Omental fat pad (tissue), 4 donors: ENCODE measurements at places on chromosomes 6 and 20. TPM values are rescaled to one million over a fixed set of nuclear protein-coding genes. Genes with fewer than 3 reads are reported as not detected.

DNA sequence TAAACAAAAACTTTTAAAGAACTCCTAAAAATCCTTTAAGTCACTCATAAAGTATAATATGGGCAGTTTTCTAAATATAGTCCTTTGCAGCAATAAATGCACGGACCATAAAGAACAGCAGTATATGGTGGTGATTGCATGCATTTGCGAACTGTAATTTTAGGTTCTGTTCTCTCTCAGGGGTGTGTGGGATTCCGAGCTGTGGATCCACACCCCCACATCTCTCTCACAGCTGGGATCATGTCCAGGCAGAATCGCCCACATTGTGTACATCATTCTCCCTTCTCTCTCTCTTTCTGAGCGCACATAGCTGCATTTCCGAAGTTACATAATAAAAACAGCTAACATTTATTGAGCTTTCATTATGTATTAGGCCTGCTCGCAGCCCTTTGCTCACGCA lies 28.6 kb downstream of the SLC52A3 start:
- DNase-seq = no peak

- DNase-seq = peak; percentile 73
Observed at GRCh38 chr6:34236443-34237315, at the start of gene HMGA1. Gene HMGA1, plus strand, starts transcription at chr6:34236873. Its CDS starts 3,908 bp downstream, at chr6:34240781.

DNA sequence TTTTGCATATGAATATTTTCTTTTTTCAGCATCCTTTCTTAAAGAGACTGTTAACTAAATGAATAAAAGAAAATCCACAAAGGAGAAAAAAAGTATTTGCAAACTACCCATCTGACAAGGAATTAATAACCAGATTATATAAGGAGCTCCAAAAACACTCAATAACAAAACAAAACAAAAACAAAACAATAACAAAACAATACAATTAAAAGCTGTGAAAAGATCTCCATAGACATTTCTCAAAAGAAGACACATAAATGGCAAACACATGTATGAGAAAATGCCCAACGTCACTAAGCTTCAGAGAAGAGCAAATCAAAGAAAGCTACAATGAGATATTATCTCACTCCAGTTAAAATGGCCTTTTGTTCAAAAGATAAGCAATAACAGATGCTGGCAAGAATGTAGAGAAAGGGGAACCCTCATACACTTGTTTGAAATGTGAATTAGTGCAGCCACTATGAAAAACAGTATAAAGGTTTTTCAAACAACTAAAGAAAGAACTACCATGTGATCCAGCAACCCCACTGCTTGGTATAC lies 1310.0 kb upstream of the EYS start:
- DNase-seq = no peak

DNA sequence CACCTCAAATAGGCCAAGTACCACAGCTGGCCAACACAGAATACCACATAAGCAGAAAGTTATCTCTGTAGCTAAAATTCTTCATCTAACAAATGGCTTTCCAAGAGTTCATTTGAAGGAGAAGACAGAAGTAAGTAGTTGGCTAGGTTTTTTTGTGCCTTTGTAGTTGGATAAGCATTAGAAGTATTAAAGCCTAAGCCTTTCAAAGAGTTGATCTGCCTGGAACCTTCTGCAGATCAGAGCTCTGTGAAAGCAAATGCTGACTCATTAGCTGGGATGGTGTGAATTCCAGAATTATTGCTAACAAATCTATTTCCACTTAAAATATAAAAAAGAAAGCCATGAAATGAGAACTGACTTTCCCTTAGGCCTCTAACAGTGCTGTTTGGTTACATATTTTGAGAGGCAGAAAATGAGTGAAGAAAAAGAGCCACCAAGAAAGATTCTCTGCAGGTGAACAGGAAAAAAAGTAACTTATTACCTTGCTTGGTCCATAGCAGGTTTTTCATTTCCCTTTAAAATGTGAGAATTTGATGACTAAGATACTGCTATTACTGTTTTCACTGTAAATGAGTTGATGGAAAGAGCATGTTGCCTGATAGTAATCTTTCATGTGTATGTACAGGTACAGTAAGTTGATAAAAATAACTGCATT lies 763.2 kb upstream of the FLRT3 start:
- DNase-seq = no peak

DNA sequence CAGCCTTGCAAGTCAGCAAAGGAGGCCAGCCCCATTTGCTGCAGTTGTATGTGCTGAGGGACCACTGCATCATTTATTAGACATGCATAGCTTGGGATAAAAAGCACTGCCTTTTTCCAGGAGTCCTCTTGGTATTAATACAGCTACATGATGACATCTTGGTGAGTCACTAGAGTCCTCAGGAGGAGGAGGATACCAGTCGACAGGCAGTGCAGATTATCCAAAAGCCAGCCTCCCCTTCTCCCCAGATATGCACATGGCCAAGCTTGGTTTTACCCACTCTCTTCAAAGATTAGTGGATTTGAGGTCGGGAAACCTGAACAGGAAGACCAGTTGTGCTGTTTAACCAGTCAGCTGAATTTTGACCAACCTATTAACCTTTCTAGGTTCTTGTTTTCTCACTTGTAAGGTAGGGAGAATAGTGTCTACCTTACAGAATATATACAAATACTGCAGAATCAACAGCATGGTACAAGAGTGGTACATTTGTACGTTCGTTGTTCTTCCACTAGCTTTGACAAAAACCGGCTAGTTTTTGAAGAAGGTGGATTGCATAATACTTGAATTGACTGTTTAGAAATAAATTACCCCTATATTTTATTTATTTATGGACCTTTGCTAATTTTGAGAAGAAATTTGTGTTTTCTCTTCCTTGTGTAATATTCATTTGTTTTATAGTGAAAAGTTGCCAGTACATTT lies 31.9 kb downstream of the VAPB start:
- DNase-seq = no peak

DNA sequence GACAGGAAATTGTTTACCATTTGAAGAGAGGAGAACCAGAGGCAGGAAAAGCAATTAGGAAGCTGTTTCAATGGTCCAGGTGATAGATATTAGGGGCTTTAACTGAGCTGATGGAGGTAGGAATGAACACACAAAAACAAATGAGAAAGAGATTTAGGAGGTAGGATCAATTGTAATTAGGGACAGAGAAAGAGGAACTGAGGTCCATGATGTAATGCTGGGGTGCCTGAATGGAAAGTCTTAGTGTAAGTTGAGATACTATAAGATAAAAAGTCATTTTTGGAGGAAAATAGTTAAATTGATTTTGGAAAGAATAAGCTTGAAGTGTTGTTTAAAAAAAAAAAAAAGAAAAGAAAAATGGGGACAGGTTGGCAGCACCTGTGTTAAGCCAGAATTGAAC lies 58.5 kb upstream of the B3GAT2 start:
- no peak for DNase-seq

GRCh38 chr6:141719476-141719875 lies 413.2 kb upstream of the GJE1 start:
- DNase-seq = no peak

GRCh38 chr6:41549673-41550072 lies 3.5 kb downstream of the FOXP4 start:
- no peak for DNase-seq

- no peak for DNase-seq
Observed at GRCh38 chr20:52461582-52461981, 270.0 kb upstream of the ZFP64 start.

DNA sequence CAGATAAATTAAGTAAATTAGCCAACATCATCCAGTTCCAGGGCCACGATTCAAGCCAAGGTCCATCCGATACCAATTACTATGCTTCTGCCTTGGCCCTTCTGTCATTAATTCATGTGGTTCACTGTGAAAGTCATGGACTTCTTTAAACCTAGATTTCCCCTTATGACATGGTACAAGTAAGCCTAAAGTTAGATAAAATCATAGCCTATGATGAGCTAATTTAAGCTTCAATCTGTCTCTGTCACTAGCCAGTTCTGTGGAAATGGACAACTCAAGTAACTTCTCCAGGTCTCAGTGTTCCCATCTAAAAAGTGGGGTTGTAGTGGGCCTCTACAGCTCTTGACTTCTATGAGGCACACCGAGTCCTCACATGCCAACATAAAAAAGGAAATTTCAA lies 225.5 kb upstream of the MARCKS start:
- DNase-seq = no peak

GRCh38 chr20:48846516-48847492 lies 19.0 kb upstream of the PREX1 start:
- no peak for DNase-seq

The KIF25 gene
- total RNA-seq = not detected

The LZTS3 gene
- 7.9 TPM for total RNA-seq

The SLA2 gene
- total RNA-seq = 1.6 TPM
